ENCODE measurements at places on chromosomes 13 and 19.

- no peaks in the 10 kb centered on the region for H3K36me3 ChIP-seq
- H3K4me3 ChIP-seq = no peak overlapping the region
- no peak overlapping the region for H3K27ac ChIP-seq
- peak; percentile 78 for DNase-seq
Observed at GRCh38 chr19:38233740-38234251, 9.8 kb upstream of the DPF1 start.

DNA sequence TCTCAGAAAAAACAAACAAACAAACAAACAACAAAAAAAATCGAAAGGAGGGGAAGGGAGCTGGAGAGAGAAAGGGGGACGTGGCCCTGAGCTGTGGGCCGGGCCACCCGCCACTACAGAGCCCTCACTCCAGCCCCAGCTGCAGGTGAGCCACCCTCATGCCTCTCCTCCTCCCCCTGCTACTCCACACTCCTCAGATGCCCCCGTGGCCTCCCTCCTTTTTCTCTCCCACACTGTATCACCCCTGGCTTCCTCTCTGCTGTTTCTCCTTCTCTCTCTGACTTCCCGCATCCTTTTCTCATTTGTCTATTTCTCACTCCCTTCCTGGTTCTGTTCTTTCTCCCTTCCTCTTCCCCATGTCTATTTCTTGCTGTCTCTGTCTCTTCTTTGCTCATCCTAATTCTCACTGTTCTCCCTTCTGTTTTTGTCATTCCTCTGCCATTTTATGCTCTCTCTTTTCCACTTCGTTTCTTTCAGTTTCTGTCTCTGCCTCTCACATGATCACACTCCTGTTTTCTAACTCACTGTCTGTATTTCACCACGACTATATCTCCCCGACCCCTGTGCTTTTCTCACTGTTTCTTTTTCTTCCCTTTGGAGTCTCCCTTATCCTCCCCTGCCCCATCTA, 2.7 kb downstream of the KLK2 start:
- no peaks in the 10 kb centered on the region for H3K4me1 ChIP-seq
- H3K27me3 ChIP-seq = peaks cover 17% of the 10 kb centered on the region
- no peak overlapping the region for H3K4me3 ChIP-seq
- H3K27ac ChIP-seq = no peak overlapping the region
- no peak for DNase-seq

DNA sequence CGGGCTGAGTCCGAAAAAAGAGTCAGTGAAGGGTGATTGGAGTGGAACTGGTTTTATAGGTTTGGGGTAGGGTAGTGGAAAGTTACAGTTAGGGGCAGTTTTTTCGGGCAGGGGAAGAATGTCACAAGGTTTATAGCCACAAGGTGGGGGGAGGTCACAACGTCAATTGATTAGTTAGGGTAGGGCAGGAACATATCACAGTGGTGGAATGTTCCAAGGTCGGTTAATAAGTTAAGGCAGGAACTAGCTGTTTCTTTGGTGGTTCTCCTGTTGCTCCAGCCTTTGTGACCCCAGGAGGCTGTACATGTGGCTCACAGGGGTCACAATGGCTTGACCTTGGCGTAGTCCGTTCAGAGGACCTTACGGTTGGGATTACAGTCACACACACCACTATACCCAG, 20.3 kb downstream of the RDH8 start:
- no peaks in the 10 kb centered on the region for H3K4me1 ChIP-seq
- no peak for DNase-seq
- no peak overlapping the region for H3K4me3 ChIP-seq
- H3K27ac ChIP-seq = no peak overlapping the region
- H3K36me3 ChIP-seq = no peaks in the 10 kb centered on the region

- DNase-seq = no peak
- peaks cover 52% of the 10 kb centered on the region for H3K36me3 ChIP-seq
- H3K27ac ChIP-seq = no peak overlapping the region
- no peak overlapping the region for H3K4me3 ChIP-seq
Observed at GRCh38 chr13:50071379-50071778, 56.1 kb downstream of the KCNRG start.

DNA sequence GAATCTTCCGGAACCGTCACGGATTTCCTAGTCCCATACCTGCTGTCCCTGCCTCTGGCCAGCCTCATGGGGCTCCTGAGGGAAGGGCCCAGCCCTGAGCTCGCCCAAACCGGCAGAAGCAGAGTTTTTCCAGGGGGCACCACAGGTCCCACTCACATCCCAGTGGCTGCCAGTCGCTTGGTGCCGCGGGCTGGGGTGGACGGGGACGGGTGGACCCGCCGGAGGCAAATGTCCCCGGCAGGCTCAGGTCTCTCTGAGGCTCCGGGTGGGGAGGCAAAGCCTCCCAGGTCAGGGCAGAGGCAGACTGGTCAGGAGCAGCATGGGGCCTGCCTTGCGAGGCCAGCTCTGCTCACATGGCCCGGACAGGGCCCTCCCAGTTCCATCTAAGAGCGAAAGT, 24.8 kb downstream of the ADPRHL1 start:
- H3K4me3 ChIP-seq = no peak overlapping the region
- DNase-seq = no peak
- no peak overlapping the region for H3K27ac ChIP-seq
- H3K4me1 ChIP-seq = no peaks in the 10 kb centered on the region
- H3K36me3 ChIP-seq = no peaks in the 10 kb centered on the region
- no peaks in the 10 kb centered on the region for H3K27me3 ChIP-seq

- no peak overlapping the region for H3K4me3 ChIP-seq
- H3K27ac ChIP-seq = no peak overlapping the region
- H3K36me3 ChIP-seq = no peaks in the 10 kb centered on the region
- no peak for DNase-seq
- no peaks in the 10 kb centered on the region for H3K4me1 ChIP-seq
Observed at GRCh38 chr13:64371045-64371444, 2859.1 kb downstream of the PCDH9 start.

- no peak overlapping the region for H3K27ac ChIP-seq
- no peaks in the 10 kb centered on the region for H3K27me3 ChIP-seq
- H3K4me3 ChIP-seq = no peak overlapping the region
- H3K36me3 ChIP-seq = no peaks in the 10 kb centered on the region
- DNase-seq = no peak
Observed at GRCh38 chr13:98990701-98991100, 12.8 kb upstream of the DOCK9 start.

DNA sequence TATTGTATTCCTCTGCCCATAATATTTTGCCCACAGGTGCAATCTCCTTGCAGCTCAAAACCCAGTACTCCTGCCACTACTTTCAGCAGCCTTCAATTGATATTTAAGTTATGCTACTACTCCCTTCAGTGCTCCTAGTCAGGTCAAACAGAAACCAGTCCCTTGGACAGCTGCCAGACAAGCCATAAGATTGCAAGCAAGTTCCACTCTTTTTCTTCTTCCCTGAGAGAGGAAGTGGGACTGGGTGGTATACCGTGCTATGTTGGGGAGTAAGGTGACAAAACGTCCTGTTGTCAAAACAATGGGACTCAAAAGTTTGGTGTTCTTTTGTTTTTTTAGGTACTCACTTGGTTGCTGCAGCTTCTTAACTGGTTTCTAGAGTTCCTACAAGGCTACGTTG, 63.1 kb upstream of the FRY start:
- peaks cover 39% of the 10 kb centered on the region for H3K4me1 ChIP-seq
- H3K27me3 ChIP-seq = no peaks in the 10 kb centered on the region
- no peaks in the 10 kb centered on the region for H3K36me3 ChIP-seq

- no peaks in the 10 kb centered on the region for H3K4me1 ChIP-seq
- DNase-seq = no peak
- no peak overlapping the region for H3K27ac ChIP-seq
- H3K36me3 ChIP-seq = peaks cover 7% of the 10 kb centered on the region
- H3K4me3 ChIP-seq = no peak overlapping the region
- H3K27me3 ChIP-seq = no peaks in the 10 kb centered on the region
Observed at GRCh38 chr19:2416321-2417097, 10.9 kb downstream of the TIMM13 start.

DNA sequence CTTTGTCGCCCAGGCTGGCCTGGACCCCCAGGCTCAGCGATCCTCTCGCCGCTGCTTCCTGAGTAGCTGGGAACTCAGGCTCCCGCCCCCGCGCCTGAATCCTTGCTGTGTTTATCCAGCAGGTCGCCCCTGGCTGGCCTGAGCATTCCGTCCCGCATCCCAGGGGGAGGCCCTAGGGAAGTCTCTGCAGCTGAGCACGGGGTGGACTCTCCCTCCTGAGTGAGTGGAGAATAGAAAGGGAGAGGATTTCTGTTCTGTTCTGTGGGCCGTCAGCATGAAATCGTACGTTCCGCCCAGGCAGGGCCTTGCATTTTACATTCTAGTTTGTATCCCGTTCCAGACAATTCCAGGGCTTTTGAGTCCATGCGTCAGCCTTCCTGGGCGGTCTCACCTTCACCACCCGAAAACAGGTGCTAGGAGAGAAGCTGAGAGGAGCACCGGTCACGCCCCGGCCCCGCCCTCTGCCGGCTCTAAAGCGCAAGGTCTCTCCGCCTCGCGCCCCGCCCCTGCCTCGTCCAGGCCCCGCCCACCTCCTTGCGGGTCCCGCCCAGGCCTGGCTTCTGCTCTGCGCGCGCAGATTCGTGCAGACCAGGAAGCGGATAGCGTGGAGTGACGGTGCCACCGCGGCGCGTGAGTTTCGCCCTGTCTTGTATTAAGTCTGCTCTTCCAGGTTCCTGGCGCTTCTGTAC, at the start of gene ZNF761:
Gene ZNF761, plus strand, starts transcription at position 586 of the 689 bp plus-strand sequence. CDS start 15,285 bp downstream, outside the sequence.
- H3K36me3 ChIP-seq = peaks cover 32% of the 10 kb centered on the region
- H3K27me3 ChIP-seq = no peaks in the 10 kb centered on the region
- peak; percentile 99 for DNase-seq
- H3K27ac ChIP-seq = peak within 1 kb of the TSS; percentile 94
- peak within 1 kb of the TSS; percentile 96 for H3K4me3 ChIP-seq

DNA sequence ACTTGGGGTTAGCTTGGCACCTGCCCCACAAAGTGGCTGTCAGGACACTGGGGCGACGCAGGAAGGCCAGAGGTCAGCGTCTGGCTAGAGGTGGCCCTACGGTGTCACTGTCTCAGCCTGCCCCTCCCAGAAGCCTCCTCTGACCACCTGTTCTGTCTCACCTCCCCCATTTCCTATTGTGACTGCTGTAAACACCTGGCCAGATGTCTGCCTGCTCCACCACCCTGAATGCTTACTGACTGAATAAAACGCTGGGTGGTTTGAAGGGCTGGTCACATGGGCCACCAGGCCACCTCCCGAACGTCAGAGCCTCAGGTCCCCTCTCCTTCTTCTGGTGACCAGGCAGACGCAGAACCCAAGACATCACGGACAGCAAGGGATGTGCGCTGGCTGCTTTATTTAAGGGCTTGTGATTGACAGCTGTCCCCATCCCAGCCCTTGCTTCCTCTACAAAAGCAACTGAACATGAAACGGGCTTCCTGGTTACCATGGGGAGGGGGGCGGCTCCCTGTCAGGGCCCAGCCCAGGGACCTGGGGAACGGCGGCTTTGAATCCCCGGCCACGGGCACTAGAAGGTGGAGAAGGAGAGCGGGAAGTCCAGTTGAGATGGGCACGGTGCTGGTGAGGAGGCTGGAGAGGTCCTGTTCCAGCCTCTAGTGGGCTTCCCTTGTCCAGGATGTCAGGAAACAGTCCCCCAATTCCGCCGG, 6.2 kb downstream of the ELOF1 start:
- no peak for DNase-seq
- H3K4me3 ChIP-seq = no peak overlapping the region
- no peaks in the 10 kb centered on the region for H3K27me3 ChIP-seq
- H3K27ac ChIP-seq = peak overlapping the region; percentile 54
- H3K4me1 ChIP-seq = peaks cover 45% of the 10 kb centered on the region

GRCh38 chr19:48770266-48770665, 14.9 kb downstream of the FGF21 start:
- no peaks in the 10 kb centered on the region for H3K36me3 ChIP-seq
- no peak overlapping the region for H3K27ac ChIP-seq
- H3K4me1 ChIP-seq = no peaks in the 10 kb centered on the region

GRCh38 chr19:1250437-1251260, 2.3 kb downstream of the MIDN start:
- H3K36me3 ChIP-seq = peaks cover 23% of the 10 kb centered on the region
- no peaks in the 10 kb centered on the region for H3K27me3 ChIP-seq
- H3K4me3 ChIP-seq = peak overlapping the region; percentile 89
- peaks cover 35% of the 10 kb centered on the region for H3K4me1 ChIP-seq
- DNase-seq = peak; percentile 60

- no peak overlapping the region for H3K27ac ChIP-seq
- H3K27me3 ChIP-seq = no peaks in the 10 kb centered on the region
- no peak for DNase-seq
- H3K4me3 ChIP-seq = no peak overlapping the region
- H3K4me1 ChIP-seq = no peaks in the 10 kb centered on the region
Observed at GRCh38 chr13:27183561-27184147, 12.0 kb upstream of the USP12 start.

DNA sequence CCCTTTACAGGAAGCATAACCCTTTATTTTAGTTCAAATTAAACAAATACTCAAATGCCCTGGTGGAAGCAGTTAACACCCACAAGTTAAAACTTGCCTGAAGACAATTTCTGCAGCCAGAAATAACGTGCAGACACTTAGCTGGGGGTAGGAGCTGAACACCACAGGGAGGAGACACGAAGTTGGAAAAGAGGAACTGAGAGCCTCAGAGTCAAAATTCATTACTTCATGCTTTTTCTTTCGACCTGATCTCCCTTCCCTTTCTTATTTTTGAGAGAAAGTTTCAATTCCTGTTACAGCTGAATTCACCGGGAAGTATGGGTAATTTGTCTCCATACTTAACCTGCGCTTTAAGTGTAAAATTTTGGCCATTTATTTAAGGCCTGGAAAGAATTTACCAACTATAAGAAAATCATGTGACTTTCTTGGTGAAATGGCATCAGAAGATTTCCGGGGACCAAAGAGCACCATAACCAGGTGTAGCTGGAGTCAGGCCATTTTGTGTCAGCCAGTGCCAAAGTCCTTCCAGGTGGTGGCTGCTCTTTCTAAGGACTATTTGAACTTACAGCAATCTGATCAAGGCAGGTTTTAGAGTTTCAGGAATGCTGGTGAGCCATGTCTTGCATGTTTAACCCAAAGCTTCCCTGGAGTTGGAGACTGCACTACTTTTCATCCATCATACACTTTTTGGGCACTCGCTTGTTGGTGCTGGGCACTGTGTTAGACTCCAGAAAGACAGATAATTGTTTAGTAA, 46.5 kb upstream of the RCBTB2 start:
- no peak for DNase-seq
- H3K36me3 ChIP-seq = no peaks in the 10 kb centered on the region
- peak overlapping the region; percentile 38 for H3K27ac ChIP-seq
- H3K27me3 ChIP-seq = peaks cover 52% of the 10 kb centered on the region
- H3K4me1 ChIP-seq = peaks cover 28% of the 10 kb centered on the region

DNA sequence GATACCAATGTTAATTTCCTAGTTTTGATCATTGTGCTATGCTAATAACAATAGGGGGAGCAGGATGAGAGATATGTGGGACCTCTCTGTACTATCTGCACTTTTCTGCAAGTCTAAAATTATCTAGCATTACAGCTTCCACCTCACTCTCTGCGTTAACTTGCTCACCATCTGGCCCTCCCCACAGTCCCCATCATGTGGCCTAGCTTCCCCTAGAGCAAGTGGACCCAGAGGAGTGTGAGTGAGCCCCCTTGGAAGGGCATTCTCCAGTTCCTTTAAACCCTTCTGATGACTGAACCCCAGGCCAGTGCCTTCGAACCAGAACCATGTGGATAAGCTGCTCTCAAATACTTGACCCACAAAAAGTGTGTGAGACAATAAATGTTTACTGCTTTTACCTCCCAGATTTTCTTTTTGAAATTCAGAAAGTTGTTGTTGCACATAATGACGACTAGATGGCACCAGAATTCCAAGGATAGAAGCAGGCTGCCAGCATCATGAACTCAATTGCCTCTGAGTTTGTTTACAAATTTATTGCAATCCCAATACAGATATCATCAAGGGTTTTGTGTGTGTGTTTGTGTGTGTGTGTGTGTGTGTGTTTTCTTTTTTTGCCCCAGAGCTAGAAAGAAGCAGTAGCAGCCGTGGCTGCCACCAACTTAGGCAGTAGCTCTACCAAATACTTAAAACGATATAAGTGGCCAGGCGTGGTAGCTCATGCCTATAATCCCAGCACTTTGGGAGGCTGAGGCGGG, 49.0 kb upstream of the ZNF780A start:
- H3K4me3 ChIP-seq = no peak overlapping the region
- H3K4me1 ChIP-seq = peaks cover 33% of the 10 kb centered on the region
- no peak overlapping the region for H3K27ac ChIP-seq
- H3K27me3 ChIP-seq = peaks cover 7% of the 10 kb centered on the region
- H3K36me3 ChIP-seq = no peaks in the 10 kb centered on the region
